ENCODE measurements at places on chromosomes 12 and 14.

DNA sequence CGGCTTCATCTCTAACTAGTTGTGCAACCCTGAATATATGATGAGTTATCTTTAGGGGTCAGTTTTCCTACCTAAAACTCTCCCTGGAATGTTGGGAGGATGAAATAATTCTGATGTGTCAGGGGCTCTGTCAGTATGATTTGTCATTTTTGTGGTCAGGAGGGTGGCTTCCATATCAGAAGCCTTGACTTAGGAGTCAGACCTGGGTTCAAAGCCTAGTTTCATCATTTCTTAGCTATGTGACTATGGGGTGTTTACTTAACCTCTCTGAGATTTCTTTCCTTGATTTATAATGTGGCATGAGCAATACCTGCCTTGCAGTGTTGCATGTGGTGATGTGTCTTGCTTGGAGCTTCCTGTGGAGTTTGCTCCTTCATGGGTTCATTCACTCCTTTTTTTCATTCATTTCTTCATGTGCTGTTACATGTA is 146.8 kb downstream of the CHST11 start:
- DNase-seq: no peak

GRCh38 chr12:43060742-43061141 is 471.2 kb upstream of the PRICKLE1 start:
- DNase-seq: no peak

- DNase-seq: no peak
These were observed 781.5 kb downstream of the SLC6A15 start for GRCh38 chr12:84131076-84131475.

- DNase-seq: no peak
These were observed 380.0 kb downstream of the KCNH5 start for GRCh38 chr14:62665286-62665685.

DNA sequence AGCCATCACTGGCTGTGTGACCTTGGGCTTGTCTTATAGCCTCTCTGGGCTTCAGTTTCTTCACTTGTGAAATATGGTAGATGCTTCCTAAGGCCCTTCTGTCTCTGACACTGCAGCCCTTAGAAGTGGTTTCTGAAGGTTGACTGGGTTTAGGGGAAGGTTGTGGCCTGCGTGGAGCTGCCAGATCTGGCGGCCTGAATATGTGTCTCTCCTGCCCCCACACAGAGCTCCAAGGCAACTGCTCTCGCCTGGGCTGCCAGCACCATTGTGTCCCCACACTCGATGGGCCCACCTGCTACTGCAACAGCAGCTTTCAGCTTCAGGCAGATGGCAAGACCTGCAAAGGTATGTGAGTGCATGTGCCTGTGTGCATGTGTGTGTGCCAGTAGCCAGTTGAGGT is 4.0 kb downstream of the LRP1-AS start:
- DNase-seq: no peak

- no peak for DNase-seq
These were observed 185.8 kb downstream of the EGLN3 start for GRCh38 chr14:33764876-33765650.

DNA sequence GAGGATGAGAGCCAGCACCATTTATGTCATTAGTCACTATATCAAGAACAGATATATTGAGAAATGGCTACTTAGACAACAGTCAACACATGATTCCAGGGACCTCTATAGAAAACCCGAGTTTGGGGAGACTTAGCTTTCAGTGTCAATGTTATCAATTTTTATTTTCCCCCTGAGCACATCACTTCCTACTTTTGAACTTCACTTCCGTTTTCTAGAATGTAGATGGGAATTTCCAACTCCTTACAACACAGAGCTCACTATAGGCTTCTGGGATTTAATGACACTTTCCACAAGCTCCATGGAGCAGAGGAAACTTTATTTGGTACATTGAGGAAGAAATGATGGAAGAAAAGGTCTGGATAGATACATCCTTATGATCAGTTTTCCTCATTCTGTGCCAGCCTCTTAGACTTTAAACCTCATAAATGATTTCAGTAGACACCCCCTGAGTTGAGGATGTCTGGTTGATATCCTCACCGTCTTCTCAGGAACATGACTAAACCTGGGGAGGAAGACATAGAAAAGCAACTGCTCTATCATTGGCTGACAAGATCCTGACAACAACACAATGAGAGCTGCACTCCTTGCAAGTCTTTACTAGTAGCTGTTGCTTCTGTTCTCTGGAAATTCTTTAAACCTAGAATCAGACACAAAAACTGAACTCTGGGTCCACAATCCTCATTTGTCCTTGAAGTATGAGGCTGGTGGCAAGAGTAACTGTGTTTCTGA is 449.4 kb upstream of the OR4E1 start:
- no peak for DNase-seq

DNA sequence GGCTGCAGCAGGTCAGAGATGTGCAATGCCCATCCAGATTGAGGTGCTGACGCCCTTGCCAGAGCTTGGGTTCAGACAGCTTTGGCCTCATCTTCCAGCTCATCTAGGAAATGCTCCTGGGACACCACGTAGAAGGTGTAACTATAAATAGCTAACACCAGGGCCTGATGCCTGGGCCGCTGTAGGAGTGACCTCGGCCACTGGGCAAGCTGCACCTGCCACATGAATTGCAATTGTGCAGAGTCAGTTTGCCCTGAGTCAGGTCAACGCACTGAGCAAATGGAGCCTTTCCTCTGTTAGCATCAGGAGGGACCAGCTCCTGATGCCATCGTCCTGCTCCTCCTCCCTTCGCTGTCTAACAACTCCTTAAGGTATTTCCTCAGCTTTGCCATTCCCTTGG is 17.4 kb upstream of the DNM1L start:
- DNase-seq: no peak

DNA sequence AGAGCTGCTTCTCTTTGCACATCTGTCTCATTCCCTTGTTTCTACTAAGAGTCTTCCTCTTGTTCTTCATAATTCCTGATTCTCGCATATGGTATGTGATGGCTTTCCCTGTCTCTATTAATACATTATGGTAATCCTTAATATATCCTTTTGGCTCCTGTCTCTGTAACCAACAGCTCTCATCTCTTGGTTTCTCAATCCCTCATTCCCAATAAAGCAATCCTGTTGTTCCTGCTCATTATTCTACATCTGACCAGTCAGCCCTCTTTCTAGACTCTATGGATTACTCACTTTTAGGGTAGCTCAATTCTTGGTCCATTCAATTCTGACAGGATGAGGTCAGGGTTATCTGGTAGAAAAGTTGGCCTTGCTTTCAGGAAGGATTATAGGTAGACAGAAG is 349.9 kb downstream of the LRIG3 start:
- no peak for DNase-seq

- DNase-seq: no peak
These were observed 35.7 kb downstream of the CDC42BPB start for GRCh38 chr14:103021684-103022001.

DNA sequence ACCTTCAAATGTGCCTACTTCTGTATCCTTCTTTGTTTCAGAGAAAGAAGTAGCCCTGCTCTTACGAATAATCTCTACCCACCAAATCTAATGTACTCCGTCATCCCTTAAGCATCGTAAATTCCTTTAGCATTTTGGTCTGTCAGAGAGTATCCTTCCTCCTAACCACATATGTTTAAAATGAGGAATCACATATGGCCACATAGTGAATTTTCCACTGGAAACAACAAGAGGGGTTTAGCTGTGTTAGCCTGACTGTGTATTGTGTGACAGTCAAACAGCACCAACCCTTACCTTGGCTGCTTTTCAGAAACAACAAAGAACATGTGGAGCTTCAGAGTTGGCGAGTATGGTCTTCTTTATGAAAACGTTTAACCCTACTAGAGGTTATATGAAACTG is 5.5 kb downstream of the LUM start:
- no peak for DNase-seq

DNA sequence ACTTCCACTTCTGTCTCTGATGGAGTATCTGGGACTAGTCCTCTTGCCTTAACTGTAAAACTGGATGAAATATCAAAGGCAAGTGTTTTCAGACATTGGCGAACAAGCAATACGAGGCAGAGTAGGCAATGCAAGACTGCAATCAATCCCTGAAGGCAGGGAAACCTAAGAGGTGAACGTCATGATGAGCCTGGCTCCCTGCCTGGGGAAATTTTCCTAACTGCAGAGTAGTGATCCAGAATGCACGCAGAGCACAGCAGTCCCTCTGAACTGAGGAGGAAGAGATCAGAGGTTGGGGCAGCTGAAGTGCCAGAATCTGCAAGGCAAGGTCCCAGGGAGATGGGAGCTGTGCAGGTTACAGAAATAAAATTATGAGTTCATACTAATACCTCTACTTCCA is 18.5 kb downstream of the BHLHE41 start:
- no peak for DNase-seq

- DNase-seq: no peak
These were observed 80.0 kb upstream of the PRICKLE1 start for GRCh38 chr12:42669553-42669952.

DNA sequence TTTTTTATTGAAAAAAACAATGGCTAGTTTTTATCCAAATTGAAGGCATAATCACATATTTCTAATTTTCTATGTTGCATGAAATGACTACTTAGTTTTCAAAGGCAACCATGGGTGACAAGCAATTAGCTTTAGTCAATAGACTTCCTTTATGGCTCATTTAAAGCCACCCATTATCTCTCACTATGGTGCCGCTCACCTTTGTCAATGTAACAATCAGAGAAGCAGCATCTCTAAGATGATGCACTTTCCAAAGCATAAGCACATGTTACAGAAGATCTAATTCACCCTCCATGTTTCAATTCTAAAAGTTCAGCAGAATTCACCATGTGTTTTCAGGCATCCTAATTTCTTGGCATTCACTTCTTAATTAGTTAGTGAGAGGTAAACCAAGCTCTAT is 166.6 kb upstream of the RPL10L start:
- no peak for DNase-seq

GRCh38 chr14:106023411-106023810 is 497.0 kb downstream of the TMEM121 start:
- DNase-seq: no peak

GRCh38 chr12:129332286-129332685 is 479.0 kb downstream of the GLT1D1 start:
- DNase-seq: no peak

- no peak for DNase-seq
These were observed 251.5 kb downstream of the DPY19L2 start for GRCh38 chr12:63416788-63417187.

DNA sequence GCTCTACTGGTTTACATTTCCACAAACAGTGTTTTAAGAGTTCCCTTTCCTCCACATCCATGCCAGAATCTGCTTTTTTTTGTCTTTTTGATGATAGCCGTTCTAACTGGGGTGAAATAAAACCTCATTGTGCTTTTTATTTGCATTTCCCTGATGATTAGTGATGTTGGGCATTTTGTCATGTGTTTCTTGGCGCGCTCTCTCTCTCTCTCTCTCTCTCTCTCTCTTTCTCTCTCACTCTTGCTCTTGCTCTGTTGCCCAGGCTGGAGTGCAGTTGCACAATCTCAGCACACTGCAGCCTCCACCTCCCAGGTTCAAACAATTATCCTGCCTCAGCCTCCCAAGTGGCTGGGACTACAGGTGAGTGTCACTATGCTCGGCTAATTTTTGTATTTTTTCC is 9.6 kb upstream of the MIS18BP1 start:
- no peak for DNase-seq

DNA sequence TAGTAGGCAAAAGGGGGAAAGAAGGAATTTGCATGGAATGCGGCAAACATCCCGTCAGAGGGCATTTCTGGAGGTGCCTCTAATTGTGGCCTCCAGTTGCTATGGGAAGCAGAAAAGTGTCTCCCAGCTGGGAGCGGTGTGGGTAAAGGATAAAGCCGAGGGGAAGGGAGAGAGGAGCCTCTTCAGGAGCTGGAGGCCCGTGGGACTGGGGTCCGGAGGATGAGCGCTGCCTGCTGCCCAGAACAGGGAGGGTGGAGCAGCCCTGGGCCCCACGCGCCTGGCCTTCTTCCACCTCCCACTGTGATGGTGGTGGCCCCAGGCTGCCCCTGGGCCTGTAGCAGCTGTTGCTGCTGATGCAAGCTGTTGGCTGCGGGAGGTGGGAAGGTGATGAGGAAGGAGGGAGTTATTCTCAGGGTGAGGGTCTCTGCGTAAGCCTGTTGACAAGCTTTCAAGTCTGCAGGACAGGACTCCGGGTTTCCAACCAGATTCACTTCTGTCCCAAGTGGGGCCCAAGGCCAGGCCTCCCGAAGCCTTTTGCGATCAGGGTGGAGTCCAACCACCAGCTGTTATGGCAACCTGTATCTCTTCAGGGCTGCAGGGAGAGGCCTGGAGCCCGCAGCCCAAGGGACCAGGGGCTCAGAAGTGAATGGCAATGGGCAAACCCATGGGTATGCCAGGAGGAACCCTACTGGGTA is 19.1 kb upstream of the PGF start:
- no peak for DNase-seq

- no peak for DNase-seq
These were observed 105.2 kb downstream of the DNAI7 start for GRCh38 chr12:25089738-25090137.

DNA sequence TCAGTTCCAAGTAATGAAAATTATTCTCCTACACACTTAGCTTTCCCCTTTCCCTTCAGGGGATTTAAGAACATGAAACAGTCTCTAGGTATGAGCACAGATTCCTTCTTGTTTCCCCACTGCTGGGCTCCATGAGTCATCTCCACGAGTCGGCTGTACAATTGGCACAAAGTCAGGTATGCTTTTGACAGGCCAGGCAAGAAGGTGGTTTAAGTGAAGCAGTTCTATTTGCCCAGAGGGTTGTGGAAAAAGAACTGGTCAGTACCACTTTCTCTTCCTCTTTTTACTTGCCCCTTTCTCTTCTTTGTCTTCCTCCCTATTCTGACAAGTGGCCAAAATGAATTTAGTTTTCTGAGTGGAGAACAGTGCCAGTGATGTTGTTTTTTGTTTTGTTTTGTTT is 16.3 kb downstream of the DYNC1H1 start:
- DNase-seq: no peak

DNA sequence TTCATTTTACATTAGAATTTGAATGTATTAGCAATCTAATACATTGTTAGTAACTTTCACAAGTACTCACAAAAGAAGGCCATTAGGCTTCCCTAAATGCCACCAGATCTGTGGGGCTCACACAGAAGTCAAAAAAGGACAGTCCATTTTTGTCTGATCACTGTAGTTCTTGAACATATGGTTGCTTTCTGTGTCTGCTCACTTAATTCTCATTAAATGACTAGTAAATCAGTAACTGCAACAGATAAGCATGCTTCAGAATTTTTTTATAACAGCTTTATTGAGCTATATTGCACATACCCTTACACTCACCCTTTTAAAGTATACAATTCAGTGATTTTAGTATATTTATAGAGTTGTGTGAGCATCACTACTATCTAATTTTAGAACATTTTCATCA is 71.4 kb downstream of the DENND5B start:
- DNase-seq: no peak

GRCh38 chr12:77932216-77932615 is 101.5 kb downstream of the NAV3 start:
- no peak for DNase-seq

Data from GM20000 (cell line).